CD8-positive, alpha-beta memory T cell (primary cell): ENCODE measurements at places on chromosomes 3 and 15.

GRCh38 chr15:99139276-99139675 lies 34.4 kb downstream of the SYNM start:
- no peaks in the 10 kb centered on the region for H3K27me3 ChIP-seq
- no peaks in the 10 kb centered on the region for H3K36me3 ChIP-seq
- no peaks in the 10 kb centered on the region for H3K4me1 ChIP-seq

GRCh38 chr15:74438721-74439316 lies 5.1 kb upstream of the SEMA7A start:
- no peak overlapping the region for H3K4me3 ChIP-seq
- DNase-seq: peak; percentile 63
- no peak overlapping the region for H3K27ac ChIP-seq
- H3K4me1 ChIP-seq: peaks cover 12% of the 10 kb centered on the region

DNA sequence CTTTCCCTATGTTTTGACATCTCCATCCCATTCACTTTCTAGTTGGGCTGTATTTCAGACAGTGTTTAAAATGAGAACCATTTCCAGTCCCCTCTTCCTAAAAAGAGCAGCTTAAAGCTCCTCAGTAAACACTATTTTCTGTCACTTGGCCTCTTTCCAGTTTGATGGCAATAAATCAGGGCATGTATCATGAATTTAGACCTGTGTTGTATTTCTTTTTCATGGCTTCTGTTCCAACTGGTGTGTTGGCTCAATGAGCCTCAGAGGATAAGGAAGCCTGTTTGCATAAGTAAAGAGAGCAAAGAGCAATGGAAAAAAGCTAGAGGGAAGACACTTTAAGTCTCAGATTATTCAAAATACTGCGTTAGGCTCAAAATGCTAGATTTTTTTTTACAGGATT lies 7.2 kb downstream of the CCDC80 start:
- no peaks in the 10 kb centered on the region for H3K36me3 ChIP-seq
- H3K4me3 ChIP-seq: no peak overlapping the region
- no peaks in the 10 kb centered on the region for H3K27me3 ChIP-seq
- H3K4me1 ChIP-seq: no peaks in the 10 kb centered on the region
- H3K27ac ChIP-seq: no peak overlapping the region

GRCh38 chr3:182390421-182390820 lies 402.9 kb upstream of the ATP11B start:
- no peak overlapping the region for H3K4me3 ChIP-seq
- H3K27me3 ChIP-seq: no peaks in the 10 kb centered on the region
- DNase-seq: no peak
- H3K36me3 ChIP-seq: no peaks in the 10 kb centered on the region
- H3K27ac ChIP-seq: no peak overlapping the region
- no peaks in the 10 kb centered on the region for H3K4me1 ChIP-seq

- no peaks in the 10 kb centered on the region for H3K4me1 ChIP-seq
- H3K27ac ChIP-seq: no peak overlapping the region
- no peak overlapping the region for H3K4me3 ChIP-seq
- no peaks in the 10 kb centered on the region for H3K36me3 ChIP-seq
Observed at GRCh38 chr3:83230841-83231240, 1469.4 kb upstream of the GBE1 start.

GRCh38 chr3:65433480-65433879 lies 605.2 kb downstream of the MAGI1 start:
- no peaks in the 10 kb centered on the region for H3K4me1 ChIP-seq
- no peaks in the 10 kb centered on the region for H3K27me3 ChIP-seq
- H3K27ac ChIP-seq: no peak overlapping the region
- no peak overlapping the region for H3K4me3 ChIP-seq

DNA sequence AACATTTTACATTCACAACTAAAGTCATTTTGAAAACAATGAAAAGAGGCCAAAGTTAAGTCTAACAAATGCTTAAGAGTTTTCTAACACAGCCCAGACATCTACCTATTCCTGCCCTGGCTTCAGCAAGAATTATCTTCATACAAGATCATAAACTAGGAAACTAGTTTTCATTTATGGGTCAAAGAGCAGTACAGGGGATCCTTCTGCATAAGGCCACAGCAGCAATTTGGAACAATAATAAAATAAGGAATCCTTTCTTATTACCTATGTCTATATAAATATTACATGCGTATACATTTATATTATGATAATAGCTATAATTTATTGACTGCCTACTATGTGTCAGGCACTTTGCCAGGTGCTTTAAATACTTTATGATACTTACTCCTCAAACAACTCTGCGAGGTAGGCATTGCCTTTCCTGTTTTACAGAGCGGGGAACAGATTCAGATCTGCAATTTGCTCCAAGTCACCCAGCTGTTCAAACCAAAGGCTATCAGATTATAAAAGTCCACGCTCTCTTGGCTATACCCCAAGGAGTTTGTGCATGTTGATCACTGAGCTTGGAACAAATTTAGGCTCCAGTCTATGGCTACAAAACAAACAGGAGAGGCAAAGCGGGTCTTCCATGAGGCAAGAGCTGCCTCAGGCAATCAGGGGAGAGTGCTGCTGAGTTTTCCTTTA lies 196.4 kb downstream of the RORA start:
- no peak overlapping the region for H3K4me3 ChIP-seq
- DNase-seq: no peak
- no peaks in the 10 kb centered on the region for H3K27me3 ChIP-seq
